ENCODE measurements at places on chromosomes 6 and 20. TPM values are rescaled to one million over a fixed set of nuclear protein-coding genes. Genes with fewer than 3 reads are reported as not detected.

SNPH gene
- total RNA-seq: 8.7 TPM

DEF6 gene
- 1.3 TPM for total RNA-seq

SRXN1 gene
- total RNA-seq: 32.9 TPM

TREM2 gene
- not detected for total RNA-seq

MMP24 gene
- total RNA-seq: 0.43 TPM

CRISP1 gene
- not detected for total RNA-seq
